ENCODE measurements at places on chromosomes 3 and 15.

- no peak for DNase-seq
These were observed 27.1 kb downstream of the C15orf39 start for GRCh38 chr15:75228787-75229186.

GRCh38 chr15:23690450-23690852 is 3.3 kb upstream of the NDN start:
- DNase-seq: no peak

DNA sequence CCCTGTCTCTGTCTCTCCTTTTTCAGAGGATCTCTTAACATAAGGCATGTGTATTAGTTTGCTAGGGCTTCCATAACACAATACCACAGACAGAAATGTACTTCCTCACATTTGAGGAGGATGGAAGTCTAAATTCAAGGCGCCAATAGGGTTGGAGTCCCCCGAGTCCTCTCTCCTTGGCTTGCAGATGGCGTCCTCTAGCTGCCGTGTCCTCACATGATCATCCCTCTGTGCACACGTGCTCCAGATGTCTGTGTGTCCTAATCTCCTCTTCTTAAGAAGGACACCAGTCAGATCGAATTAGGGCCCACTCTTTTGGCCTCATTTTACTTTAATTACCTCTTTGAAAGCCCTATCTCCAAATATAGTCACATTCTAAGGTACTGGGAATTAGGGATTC is 23.0 kb upstream of the BFSP2 start:
- no peak for DNase-seq

DNA sequence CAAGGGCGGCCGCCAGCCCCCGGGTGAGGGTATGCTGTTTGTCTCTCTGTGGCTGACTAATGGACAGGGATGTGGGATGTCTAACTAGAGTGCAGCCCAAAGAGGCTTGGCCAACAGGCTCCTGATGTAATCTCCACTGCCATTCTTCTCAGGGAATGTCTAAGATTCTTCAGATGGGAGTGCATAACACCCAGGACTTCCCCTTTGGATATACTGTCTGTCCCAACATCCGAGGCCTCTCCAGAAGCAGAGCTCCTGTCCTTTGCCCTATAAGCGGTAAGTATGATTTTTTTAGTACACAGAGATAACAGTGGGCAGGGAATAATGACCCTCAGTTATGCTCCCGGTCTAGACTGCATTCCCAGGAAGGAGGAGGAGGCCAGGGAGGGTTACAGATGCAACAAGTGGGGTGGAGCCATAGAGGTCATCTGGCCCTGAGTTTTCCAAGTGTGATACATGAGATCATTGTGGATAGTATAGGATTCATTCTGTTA is 62.5 kb upstream of the SLCO2A1 start:
- no peak for DNase-seq

DNA sequence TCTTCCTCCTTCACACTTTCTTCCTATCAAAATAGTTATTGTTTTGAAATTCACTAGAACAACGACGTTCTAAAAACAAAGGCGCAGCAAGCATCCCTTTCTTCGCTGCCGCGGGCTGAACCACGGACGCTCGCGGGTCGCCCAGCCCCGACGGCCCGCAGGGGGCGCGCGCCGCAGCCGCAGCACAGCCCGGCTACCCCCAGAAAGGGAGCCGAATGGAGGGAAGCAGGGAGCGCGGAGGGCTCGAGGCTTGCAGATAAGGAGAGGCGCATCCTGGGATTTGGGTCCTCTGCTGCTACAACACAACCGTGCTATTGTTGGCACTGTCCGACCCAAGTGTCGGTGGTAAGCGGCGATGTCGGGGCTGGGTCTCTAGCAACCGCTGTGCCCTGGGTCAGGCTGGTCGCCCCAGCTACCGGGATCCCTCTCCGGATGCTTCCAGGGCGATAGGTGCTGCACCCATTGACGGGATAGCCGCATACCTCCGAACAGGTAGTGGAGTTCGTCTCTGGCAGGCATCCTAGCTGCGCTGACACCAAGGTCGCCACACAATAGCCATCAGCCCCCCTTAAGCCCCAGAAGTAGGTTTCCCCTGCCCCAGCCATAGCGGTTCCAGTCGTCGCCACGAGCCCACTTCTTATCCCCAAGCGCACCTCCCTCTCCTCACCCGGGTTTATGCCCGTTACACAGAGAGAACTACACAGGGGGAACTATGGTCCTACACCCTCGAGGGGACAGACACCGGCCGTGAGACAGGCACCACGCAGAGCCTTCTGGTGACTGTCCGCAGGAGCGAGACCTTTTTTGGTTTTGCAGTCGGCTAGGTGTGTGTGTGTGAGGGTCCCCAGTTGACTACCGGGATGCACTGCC is 6.0 kb downstream of the ONECUT1 start:
- no peak for DNase-seq

- DNase-seq: no peak
These were observed 52.0 kb downstream of the POLR2M start for GRCh38 chr15:57758560-57758959.

- DNase-seq: no peak
These were observed 177.5 kb upstream of the LPP start for GRCh38 chr3:187976365-187976900.

GRCh38 chr15:63502843-63503738 is 1.3 kb upstream of the USP3 start:
- DNase-seq: peak; percentile 63

DNA sequence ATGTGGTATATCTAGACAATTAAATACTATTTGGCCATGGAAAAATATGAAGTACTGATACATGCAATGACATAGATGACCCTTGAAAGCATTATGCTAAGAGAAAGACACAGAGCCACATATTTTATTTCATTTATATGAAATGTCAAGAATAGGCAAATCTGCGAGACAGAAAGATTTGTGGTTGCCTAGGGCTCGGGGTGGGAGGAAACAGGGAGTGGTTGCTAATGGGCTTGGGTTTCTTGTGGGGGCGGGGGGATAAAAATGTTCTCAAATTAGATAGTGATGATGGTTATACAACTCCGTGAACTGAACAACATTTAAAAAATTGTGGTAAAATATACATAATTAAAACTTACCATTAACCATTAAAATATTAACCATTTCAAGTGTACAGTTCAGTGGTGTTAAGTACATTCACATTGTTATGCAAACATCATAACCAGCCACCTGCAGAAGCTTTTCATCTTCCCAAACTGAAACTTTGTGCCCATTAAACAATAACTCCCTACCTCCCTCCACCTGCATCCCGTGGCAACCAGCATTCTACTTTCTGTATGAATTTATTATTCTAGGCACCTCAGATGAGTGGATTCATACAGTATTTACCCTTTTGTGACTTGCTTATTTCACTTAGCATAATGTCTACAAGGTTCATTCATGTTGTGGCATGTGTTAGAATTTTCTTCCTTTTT is 24.3 kb upstream of the ANP32A start:
- no peak for DNase-seq

DNA sequence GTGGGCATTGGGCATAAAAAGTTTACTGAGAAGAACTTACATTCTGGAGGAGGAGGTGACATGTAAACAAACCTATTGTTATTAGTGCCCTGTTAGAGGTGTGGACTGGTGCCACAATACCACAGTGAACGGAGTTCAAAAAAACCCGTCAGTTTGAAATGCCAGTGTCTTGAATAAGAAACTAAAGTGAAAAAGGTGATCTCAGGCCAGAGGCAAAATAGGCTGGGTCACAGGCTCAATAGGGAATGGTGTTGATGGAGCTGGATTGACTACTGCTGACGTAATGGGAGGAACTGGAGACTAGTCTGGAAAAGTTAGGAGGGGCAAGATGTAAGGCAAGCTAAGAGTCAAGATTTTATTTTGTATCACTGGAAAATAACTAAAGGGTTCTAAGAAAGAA is 1.6 kb upstream of the DCBLD2 start:
- DNase-seq: no peak

GRCh38 chr3:15180042-15180611 is 25.9 kb upstream of the CAPN7 start:
- DNase-seq: no peak

DNA sequence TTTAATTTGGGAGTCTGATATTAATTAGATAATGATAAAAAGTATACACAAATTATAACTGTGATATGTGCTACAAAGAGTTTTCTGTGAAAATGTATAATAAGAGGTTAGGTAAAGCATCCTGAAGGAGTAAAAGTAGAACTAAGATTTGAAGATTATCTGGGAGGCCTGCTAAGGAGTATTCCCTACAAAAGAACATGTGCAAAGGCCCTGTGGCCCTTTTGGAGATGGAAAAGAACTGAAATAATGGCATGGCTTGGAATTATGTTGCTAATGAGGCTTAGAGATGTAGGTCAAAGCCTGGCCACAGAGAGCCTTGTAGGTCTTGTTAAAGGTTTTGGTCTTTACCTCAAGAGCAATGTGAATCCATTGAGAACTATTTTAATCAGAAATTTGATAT is 82.0 kb downstream of the ZIC4 start:
- DNase-seq: no peak

- DNase-seq: peak; percentile 20
These were observed 15.4 kb upstream of the ZNF774 start for GRCh38 chr15:90336705-90337141.

GRCh38 chr3:21049334-21050062 is 701.5 kb downstream of the ZNF385D start:
- no peak for DNase-seq

GRCh38 chr15:61091856-61092255 is 137.2 kb downstream of the RORA start:
- DNase-seq: no peak

- DNase-seq: no peak
These were observed 2.5 kb upstream of the USF3 start for GRCh38 chr3:113698956-113699355.

DNA sequence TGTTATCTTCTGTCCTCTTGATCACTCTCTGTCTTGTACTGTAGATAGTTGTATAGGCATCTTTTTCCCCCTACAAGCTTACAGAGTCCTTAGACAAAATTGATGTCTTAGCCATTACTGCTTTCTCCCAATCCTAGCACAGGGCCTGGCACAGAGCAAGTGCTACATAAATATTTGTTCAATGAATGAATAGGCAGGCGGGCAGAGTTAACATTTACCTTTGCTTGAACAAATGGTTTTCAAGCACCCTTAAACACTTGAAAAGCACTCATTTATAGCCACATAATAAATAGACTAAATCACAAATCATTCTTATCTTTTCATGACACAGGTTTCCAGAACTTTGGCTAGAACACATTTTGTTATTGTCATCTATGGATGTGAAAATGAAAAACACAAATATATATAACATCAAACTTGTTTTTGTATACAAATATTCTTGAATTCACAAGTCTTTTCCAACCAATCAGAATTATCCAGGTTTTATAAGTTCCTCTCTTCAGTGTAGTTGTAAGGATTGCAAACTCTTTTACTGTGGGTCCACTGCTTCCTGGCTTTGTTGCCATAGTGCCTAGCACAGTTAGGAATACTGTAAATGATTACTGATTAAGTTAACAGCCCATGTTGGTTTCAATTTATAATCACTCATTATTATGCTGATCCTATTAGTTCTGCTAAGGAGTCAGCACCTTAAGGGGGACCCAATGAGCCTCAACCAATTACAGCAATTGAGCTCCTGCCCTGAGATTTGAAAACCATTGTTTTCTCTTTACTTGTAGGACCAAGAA is 61.9 kb downstream of the ISL2 start:
- no peak for DNase-seq

GRCh38 chr3:115819785-115820384 is 196.6 kb downstream of the GAP43 start:
- DNase-seq: peak; percentile 90
